ENCODE measurements at places on chromosomes 1 and 21. TPM values are rescaled to one million over a fixed set of nuclear protein-coding genes. Genes with fewer than 3 reads are reported as not detected.

Gene MCL1
- polyA plus RNA-seq, result 118 TPM

Gene BLACAT1
- 0.02 TPM for polyA plus RNA-seq

Gene PGLYRP4
- 0.18 TPM for polyA plus RNA-seq

Gene DDAH1
- polyA plus RNA-seq, result 1.8 TPM

Gene PDPN
- 0.09 TPM for polyA plus RNA-seq

Gene GBP5
- polyA plus RNA-seq, result 16.0 TPM

Gene MANEAL
- 2.3 TPM for polyA plus RNA-seq

DNA sequence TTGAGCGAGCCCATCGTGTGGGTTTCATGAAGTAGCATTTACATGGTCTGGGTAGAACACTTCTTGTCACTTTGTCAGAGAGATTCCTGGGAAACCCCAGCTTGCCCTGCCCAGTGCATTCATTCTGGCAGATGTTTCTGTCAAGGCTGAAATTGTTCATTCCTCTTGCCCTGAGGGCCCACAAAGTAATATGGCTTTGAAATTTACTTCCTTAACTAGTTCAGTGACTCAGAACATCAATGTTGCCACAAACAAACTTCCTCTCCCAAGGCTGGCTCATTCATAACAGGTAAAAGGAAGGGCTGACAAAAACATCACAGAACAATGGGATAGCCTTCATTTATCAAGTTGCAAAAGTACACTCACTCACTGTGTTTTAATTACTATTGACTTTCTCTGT, 5.0 kb upstream of the KIAA0040 start:
- no peak for DNase-seq

GRCh38 chr21:39568361-39568760, 44.4 kb upstream of the B3GALT5 start:
- DNase-seq, result no peak

DNA sequence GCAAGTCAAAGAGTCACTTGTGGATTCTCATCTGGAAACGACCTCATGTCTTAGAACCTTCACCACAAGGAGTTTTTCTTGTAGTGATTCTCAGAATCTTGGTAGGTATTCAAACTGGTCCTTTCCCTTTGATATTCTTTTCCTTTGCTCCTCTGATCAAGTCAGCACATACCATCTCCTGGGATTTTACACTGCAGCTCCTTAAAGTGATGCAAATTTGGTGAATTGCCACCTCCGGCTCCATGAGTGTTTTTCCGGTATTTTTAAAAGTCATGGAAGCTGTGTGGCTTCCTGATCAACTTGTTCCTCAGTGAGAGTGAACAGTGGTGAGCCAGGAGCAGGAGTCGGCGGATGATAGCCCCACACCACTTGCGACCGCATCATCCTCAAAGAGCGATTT, 182.1 kb upstream of the DAB1 start:
- DNase-seq, result no peak

- no peak for DNase-seq
Observed at GRCh38 chr1:223326776-223327175, 37.2 kb downstream of the SUSD4 start.

GRCh38 chr1:164475834-164476233, 83.2 kb upstream of the PBX1 start:
- DNase-seq, result no peak

DNA sequence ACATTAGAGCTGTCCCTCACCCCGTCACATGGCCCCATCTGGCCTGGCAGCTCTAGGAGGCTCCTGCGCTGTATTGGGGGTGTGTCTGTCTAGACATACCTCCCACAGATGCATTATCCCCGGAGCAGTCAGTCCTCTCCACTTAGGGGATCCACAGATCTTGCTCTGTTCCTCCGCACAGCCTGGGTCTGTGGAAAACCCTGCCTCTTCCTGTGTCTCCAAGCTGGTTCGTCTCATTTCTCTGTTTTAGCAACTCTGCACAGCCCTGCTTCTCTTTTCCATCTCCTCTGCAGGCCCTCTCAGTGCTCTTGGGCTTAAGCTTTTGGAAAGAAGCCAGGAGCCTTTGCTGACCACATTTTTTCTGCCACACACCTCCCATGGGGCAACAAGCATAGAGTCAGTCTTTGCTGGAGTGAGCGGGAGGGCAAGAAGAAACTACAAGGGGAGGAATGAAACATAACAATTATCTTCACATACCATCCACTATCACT, 241.5 kb downstream of the FOXD2 start:
- no peak for DNase-seq

GRCh38 chr1:185990565-185990964, 256.4 kb downstream of the HMCN1 start:
- no peak for DNase-seq

- DNase-seq, result no peak
Observed at GRCh38 chr1:152109998-152110294, 5.3 kb downstream of the TCHH start.

DNA sequence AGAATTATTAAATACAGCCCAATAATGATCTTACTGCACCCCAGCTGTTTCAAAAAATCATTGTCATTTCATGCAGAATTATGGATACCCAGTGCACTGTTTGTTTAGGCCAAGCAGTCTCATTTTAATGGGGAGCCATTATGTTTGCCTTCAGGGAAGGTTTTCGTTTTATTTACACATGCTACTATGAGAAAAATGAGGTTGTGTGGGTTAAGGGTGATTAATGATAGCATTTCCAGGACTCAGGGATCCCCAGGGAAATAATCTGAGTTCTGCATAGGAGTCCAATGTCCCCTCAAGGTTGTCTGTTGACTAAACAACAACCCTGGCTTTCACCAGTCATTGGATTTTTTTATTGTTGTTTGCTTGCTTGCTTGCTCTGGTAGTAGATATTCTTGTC, 71.0 kb upstream of the ZP4 start:
- DNase-seq, result no peak

GRCh38 chr21:29504751-29505321, 206.1 kb downstream of the BACH1 start:
- DNase-seq, result no peak

- no peak for DNase-seq
Observed at GRCh38 chr1:207364614-207365013, 43.1 kb downstream of the CD55 start.

- no peak for DNase-seq
Observed at GRCh38 chr1:76281306-76281705, 206.8 kb downstream of the ST6GALNAC3 start.

GRCh38 chr1:112457955-112458354, 50.8 kb upstream of the WNT2B start:
- no peak for DNase-seq

Data from spleen (tissue), 13 donors.